ENCODE measurements at places on chromosomes 5 and 9.
A peak's percentile ranks its signal among the peaks of the same experiment; 100 is the strongest.

- peak; percentile 34 for DNase-seq
Measured at GRCh38 chr5:142630927-142631539, 54.9 kb downstream of the FGF1 start.

GRCh38 chr5:141875795-141876627, 2.2 kb downstream of the PCDH1 start:
- DNase-seq, result no peak

- DNase-seq, result peak; percentile 66
Measured at GRCh38 chr9:79264041-79264440, 307.7 kb upstream of the TLE4 start.

DNA sequence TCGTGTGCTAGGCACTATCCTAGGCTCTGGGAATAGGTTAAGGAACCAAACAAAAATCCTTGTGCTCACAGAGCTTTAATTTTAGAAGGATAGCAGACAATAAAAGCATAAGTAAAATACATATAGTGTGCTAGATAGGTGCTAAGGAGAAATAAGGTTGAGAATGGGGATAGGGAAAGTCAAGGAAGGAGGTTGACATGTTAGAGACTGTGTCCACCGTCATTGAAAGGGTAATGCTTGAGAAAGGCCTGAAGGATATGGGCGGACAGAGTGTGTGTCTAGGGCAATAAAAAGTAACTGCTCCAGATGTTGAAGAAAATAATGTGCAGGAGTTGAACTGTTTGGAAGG, 482 bp upstream of the TDRD7 start:
- no peak for DNase-seq

DNA sequence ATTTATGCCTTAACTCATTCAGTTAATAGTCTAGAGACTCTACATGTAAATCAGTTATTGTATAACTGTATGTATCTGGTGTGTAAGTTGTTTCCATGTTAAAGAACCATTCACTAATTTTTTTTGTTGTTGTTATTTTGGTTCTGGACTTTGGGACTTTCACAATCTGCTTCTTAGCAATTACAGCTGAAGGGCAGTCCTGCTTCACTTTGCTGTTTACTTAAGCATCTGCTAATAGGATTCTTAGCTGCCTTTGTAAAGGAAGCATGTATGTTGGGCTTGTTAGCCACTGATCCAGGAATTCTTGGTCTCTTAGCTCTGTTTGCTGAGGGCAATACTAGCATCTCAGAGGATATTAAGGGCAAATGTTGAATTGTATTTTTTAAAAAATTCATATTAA, 97.0 kb downstream of the FOCAD start:
- DNase-seq, result no peak

GRCh38 chr9:78189461-78189860, 46.4 kb upstream of the CEP78 start:
- DNase-seq, result peak; percentile 74

DNA sequence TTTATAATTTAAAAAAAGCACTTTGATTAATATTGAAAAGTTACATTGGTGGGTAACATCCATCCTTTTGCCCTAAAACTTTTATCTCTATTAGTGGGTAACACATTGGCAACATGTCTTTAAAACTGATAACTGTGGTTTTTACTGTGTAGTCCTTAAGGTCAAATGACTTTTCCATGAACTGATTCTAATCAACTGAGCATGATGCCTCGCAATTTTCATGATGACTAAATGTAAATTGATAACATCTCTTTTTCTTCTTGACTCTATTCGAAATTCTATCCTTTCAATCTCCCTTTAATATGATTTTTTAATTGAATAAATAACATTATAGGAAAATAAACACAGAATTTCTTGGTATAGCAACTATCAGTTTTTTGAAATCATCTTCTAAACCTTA, 6.3 kb upstream of the IL5 start:
- DNase-seq, result no peak

DNA sequence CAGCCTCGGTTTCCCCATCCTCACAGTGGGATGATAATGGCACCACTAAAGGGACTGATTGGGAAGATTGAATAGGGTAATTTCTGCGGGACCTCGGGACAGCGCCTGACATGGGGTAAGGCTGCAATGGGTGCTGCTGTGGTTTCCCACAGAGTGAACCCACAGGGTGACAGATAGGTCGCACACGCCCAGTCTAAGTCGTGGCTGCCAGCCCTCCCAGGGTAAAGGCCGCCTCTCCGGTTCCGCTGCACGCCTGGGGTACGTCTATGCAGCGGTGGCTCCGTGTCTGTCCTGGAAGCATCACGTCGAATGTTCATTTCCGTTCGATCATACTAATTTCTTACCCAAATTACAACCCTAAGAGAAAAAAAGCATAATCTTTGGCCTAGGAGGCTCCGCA, 631 bp downstream of the CFAP77 start:
- no peak for DNase-seq

- no peak for DNase-seq
Measured at GRCh38 chr9:85534340-85534739, 207.4 kb downstream of the AGTPBP1 start.

DNA sequence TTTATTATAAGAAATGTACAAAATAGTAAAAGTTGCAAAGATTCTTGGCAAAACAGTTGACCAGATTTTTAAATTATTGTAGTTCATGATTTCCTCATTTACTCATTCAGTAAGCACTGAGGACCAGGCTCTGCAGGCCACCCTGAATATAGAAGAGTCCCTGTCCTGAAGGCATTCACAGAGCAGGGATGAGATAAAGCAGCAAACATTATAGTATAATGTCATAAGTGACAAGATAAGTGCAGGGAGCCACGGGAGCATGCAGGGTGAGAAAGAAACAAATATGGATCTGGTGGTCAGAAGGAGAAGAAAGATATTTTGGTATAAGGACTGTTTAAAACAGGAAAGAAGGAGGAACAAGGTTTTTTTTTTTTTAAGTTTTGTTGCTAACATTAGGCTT, 46.0 kb downstream of the PARP8 start:
- no peak for DNase-seq

- peak; percentile 25 for DNase-seq
Measured at GRCh38 chr5:37816883-37817282, 23.0 kb downstream of the GDNF start.

DNA sequence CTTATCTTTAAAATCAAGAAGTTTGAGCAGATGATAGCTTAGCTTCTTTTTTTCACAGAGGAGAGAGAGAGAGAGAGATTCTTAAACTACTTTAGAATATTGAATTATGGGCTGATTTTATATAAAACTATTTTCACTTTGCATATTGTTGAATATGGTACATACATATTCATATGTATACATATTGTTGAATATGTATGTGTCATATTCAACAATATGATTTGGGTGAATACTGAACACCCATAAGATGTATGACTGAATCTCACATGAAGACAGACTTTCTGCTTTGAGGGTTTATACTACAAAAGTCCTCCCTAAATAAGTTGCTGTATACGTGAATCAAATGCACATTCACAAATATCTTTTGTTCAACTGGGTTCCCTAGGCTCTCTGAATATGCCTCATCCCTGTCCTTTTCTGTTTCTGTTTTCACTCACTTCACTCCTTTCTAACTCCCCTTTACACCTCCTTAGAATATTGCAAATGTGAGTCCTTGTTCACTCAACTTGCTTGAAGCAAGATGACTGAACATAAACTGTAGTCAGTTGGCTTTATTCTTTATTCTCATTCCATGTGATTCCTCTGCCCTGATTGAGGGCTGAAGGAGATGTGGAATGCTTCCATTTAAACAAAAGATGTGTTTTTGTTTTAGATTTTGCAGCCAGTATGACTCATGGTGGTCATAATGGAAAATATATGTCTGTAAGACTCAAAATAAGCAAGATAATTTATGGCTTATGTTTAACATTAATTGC, 225.4 kb upstream of the DAB2 start:
- DNase-seq, result peak; percentile 43

- no peak for DNase-seq
Measured at GRCh38 chr9:75198436-75198835, 110.1 kb downstream of the OSTF1 start.

DNA sequence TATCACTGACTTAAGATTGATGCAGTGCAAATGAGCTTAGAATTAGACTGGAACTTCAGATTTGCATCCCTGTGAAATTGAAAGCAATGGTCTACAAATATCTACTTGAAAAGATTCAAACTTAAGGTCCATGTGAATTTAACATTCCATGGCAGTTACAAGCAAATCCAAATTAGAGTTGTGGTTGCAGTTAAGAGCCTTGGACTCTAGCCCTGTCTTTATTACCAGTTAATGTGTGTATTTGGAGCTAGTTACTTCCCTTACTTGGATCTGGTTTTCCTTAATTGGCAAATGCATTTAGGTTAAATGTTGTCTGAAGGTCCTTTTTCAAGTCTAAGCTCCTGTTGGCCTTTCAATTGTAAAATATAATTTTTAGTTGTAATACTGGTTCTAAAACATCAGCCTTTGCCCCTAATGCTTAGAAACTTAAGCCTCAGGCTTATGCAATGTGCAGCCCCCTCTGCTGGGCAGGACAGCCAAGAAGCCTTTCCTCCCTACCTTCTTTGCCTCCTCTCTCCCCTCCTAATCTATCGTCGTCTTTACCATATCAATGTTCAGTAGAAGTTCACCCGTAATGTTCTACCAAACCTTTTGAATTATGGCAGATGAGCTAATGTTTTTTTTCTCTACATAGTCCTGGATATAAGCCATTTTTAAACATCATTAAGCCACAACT, 59.5 kb downstream of the ERMP1 start:
- no peak for DNase-seq

- DNase-seq, result no peak
Measured at GRCh38 chr5:136605638-136606037, 240.3 kb upstream of the TRPC7 start.

GRCh38 chr5:109989161-109989560, 299.4 kb downstream of the MAN2A1 start:
- DNase-seq, result no peak

GRCh38 chr9:19457693-19458009, 48.8 kb downstream of the ACER2 start:
- DNase-seq, result no peak

DNA sequence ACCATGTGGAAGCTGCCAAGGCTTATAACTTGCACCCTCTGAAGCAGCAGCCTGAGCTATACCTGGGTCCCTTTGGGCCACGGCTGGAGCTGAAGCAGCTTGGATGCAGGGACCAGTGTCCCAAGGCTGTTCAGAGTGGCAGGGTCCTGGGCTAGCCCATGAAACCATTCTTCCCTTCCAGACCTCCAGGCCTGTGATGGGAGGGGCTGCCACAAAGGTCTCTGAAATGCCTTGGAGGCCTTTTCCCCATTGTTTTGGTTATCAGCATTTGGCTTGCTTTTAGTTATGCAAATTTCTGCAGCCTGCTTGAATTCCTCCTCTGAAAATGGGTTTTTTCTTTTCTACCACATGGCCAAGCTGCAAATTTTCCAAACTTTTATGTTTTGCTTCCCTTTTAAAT, 433.7 kb upstream of the ACO1 start:
- DNase-seq, result no peak

GRCh38 chr9:114348906-114349482, 19.3 kb downstream of the ORM2 start:
- peak; percentile 99 for DNase-seq

GRCh38 chr9:34332076-34332964, 3.0 kb downstream of the NUDT2 start:
- peak; percentile 40 for DNase-seq

- peak; percentile 97 for DNase-seq
Measured at GRCh38 chr5:149605998-149606724, 24.9 kb downstream of the ARHGEF37 start.

GRCh38 chr5:98810206-98810605, 36.7 kb downstream of the RGMB start:
- no peak for DNase-seq

GRCh38 chr5:44388321-44389089, 715 bp downstream of the FGF10 start:
- DNase-seq, result no peak

GRCh38 chr5:86679529-86679928, 61.8 kb downstream of the COX7C start:
- DNase-seq, result peak; percentile 70

DNA sequence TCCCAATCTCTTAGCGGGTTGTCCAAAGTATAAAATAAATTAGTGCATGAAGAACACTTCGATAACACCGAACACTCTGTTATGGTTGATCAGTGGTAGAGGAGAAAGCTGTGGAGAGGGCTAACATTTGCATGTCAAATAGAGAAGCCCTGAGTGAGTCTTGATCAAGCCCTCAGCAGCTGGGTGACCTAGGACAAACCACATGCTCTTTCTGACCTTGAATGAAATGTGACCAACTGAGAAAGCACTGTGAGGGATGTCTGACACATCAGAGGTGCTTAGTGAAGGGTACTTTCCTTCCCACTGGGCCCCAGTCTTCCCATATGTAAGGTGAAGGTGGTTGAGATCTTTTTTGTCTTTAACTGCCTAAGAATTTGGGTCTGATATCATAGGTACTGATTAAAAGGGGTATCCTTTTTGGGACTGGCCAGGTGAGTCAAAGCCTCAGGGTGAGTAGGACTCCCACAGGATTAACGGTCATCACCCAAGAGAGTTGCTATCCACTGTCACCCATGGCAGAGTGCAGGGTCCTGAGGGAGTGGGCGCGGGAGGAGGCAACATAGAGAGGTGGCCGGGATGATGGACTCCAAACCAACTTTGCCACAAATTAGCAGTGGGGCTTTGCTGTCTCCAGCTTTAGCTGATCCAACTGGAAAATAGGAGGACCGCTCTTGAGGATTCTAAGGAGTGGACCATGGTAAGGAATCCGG, 53.5 kb downstream of the KIF4B start:
- DNase-seq, result no peak

Data from A172 (cell line).